ENCODE measurements at places on chromosomes 1 and 21.

GRCh38 chr21:46634966-46635323, 529 bp upstream of the PRMT2 start:
- no peak for DNase-seq

DNA sequence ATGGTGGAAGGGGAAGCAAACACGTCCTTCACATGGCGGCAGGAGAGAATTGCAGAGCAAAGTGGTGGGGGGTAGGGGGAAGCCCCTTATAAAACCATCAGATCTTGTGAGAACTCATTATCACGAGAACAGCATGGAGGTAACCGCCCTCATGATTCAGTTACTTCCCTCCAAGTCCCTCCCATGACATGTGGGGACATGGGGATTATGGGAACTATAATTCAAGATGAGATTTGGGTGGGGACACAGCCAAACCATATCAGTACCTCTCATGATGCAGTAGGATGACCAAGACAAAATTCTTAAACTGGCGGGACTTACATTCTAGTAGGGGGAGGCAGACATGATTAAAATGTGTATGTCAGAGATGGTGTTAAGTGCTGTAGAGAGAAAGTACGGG, 38.8 kb downstream of the WNT4 start:
- no peak for DNase-seq

GRCh38 chr1:6170116-6170741, 9.9 kb downstream of the CHD5 start:
- no peak for DNase-seq

GRCh38 chr21:41229509-41230248, 61.7 kb downstream of the BACE2 start:
- DNase-seq: no peak

GRCh38 chr1:9234223-9235095, at the start of gene H6PD:
Gene H6PD, plus strand, starts transcription at chr1:9234774. Its CDS starts 10,161 bp downstream, at chr1:9244935.
- no peak for DNase-seq

Measured in cortex of kidney (tissue), 1 donor.